Body of pancreas (tissue), 4 donors: ENCODE measurements at places on chromosomes 1 and 21.

- H3K36me3 ChIP-seq, result no peaks in the 10 kb centered on the region
- no peak overlapping the region for H3K4me3 ChIP-seq
- no peak overlapping the region for H3K27ac ChIP-seq
- H3K27me3 ChIP-seq, result no peaks in the 10 kb centered on the region
- H3K4me1 ChIP-seq, result no peaks in the 10 kb centered on the region
These were observed 14.5 kb downstream of the SCYL3 start for GRCh38 chr1:169879034-169879840.

GRCh38 chr1:200738327-200738948 is at the start of gene CAMSAP2:
TSS of gene CAMSAP2 (plus strand) at chr1:200738893. CDS start at chr1:200739828, 935 bp downstream.
- DNase-seq, result peak; percentile 86
- no peaks in the 10 kb centered on the region for H3K27me3 ChIP-seq
- H3K4me3 ChIP-seq, result peak within 1 kb of the TSS; percentile 81
- no peaks in the 10 kb centered on the region for H3K36me3 ChIP-seq

- DNase-seq, result peak; percentile 64
- H3K36me3 ChIP-seq, result peaks cover 15% of the 10 kb centered on the region
- peaks cover 25% of the 10 kb centered on the region for H3K4me1 ChIP-seq
- no peak overlapping the region for H3K4me3 ChIP-seq
- H3K27ac ChIP-seq, result peak overlapping the region; percentile 75
These were observed 24.7 kb downstream of the EPHX1 start for GRCh38 chr1:225834417-225835329.

DNA sequence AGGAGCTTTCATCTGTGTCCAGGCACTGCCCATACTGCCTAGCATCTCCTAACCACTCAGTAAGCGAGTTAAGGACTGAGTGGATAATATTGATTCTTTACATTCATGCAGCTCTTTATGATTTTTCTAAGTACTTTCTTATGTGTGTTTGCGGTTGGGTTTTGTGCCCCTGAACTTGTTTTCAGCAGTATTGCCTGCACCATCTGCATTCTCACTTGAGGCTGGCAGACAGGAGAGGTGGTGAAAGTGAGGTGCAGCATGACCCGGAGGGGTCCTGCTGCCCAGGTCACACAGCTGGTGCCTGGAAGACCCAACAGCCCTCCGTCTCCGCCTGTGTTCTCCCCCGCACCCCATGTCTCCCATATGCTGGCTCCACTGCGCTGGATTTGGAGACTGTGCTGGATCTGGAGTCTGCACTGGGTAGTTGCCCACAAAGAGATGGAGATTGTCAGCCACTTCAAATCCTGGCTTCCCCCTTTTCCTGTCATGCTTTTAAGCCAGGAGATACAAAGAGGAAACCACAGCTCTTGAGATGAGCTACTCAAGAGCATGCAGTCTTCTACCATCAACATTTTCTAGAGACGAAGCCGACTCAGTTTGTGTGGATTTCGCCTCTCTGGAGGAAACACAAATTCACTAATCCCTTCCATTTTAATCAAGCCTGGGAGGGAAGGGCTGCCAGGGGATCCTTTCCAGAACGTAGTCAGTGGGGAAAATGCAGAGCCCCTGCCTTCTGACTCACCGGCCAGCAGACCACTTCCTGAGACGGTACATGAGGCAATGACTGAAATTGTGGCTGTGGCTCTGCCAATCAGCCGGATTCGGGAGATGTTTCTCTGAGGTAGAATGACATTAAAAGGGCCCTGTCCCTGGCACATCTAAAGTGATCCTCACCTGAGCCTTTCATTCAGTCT is 71.7 kb upstream of the ANGPTL1 start:
- DNase-seq, result no peak
- peaks cover 24% of the 10 kb centered on the region for H3K4me1 ChIP-seq
- H3K27me3 ChIP-seq, result no peaks in the 10 kb centered on the region
- H3K4me3 ChIP-seq, result no peak overlapping the region
- H3K36me3 ChIP-seq, result no peaks in the 10 kb centered on the region

DNA sequence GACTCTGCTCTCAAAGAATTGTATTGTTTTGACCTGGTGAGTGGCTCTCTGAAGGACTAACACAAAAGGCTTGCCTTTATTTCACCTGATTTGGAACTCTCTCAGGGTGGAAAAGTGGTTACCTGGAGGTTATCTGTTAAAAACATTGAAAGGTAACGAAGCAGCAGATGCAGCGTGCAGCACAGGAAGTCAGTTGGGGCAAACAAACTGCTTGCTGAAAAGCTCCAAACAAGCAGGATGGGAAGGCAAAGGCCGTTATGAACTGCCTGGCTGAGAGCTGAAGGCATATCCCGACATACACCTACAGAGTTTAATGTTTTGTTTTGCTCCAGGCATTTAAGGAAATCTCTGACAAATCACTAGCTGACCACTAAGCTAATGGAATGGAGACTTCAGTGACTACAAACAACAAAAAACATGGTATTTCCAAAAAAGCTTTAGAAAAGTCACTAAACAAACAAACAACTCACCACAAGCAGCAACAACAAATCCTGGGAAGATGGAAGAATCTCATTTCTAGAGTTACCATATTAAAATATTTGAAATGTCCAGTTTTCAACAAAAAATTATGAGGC is 44.3 kb upstream of the BATF3 start:
- DNase-seq, result no peak
- H3K4me1 ChIP-seq, result no peaks in the 10 kb centered on the region
- H3K27me3 ChIP-seq, result no peaks in the 10 kb centered on the region
- no peak overlapping the region for H3K4me3 ChIP-seq

GRCh38 chr1:219465212-219466093 is 147.5 kb downstream of the ZC3H11B start:
- no peak overlapping the region for H3K27ac ChIP-seq
- no peak for DNase-seq
- no peaks in the 10 kb centered on the region for H3K4me1 ChIP-seq

DNA sequence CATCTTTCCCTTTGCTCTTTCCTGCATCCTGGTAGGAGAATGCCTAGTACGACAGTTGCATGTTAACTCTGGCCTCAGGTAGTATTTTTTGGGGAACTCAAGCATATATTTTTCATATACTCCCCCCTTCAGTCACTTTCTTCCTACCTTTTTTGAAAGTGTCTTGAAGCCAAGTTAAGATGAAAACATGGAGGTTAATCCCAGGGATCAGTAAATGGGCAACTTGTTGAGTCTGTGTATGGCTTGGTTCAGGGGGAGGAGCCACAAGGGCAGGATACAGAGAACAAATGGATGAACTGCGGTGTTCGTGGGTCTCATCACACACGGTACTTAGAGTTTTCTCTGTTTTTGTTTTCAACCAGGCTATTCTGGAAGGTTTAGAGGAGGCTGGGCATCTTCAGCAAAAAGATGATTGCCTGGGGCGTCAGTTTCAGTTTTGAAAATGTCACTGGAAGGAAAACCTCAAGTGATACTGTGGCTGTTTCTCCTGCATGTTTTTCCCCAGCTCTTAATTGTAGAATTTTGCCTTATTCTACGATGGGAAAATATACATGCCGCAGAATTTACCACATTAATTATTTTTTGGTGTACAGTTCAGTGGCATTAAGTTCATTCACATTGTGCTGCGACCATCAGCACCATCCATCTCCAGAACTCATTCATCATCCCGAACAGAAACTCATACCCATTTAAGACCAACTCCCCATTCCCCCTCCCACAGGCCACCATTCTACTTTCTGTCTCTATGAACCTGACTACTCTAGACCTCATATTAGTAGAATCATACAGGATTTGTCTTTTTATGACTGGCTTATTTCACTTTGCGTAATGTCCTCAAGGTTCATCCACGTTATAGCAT is 71.5 kb downstream of the MAP10 start:
- H3K4me1 ChIP-seq, result no peaks in the 10 kb centered on the region
- no peak overlapping the region for H3K4me3 ChIP-seq
- no peak for DNase-seq
- H3K27me3 ChIP-seq, result no peaks in the 10 kb centered on the region

- DNase-seq, result no peak
- no peaks in the 10 kb centered on the region for H3K27me3 ChIP-seq
- no peaks in the 10 kb centered on the region for H3K4me1 ChIP-seq
- no peak overlapping the region for H3K4me3 ChIP-seq
- H3K36me3 ChIP-seq, result no peaks in the 10 kb centered on the region
- H3K27ac ChIP-seq, result no peak overlapping the region
These were observed 79.4 kb downstream of the LBR start for GRCh38 chr1:225348400-225348799.

DNA sequence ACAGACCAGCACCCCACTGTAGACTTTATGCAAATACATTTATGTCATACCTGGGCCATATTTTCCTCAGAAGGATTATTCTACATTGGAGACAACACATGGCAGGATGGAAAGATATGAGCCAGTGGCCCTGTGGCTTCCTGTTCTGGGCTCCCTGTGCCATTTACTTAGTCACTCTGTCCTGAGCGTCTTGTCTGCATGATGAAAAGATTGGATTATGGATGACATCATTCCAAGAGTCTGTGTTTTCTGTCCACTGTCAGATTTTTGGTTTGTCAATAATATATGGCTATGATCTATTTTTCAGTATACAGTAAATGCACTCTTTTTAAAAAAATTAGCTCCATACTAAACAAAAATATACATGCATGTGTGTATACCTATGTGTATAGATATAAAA is 30.8 kb downstream of the IGSF5 start:
- no peak for DNase-seq
- H3K27me3 ChIP-seq, result no peaks in the 10 kb centered on the region
- no peak overlapping the region for H3K27ac ChIP-seq

GRCh38 chr1:10641976-10642375 is 154.5 kb downstream of the CASZ1 start:
- no peaks in the 10 kb centered on the region for H3K27me3 ChIP-seq
- no peak overlapping the region for H3K27ac ChIP-seq
- DNase-seq, result no peak
- no peaks in the 10 kb centered on the region for H3K36me3 ChIP-seq

- no peaks in the 10 kb centered on the region for H3K36me3 ChIP-seq
- no peak overlapping the region for H3K27ac ChIP-seq
- no peaks in the 10 kb centered on the region for H3K27me3 ChIP-seq
- no peaks in the 10 kb centered on the region for H3K4me1 ChIP-seq
These were observed 45.4 kb upstream of the MPZL1 start for GRCh38 chr1:167676205-167676915.

DNA sequence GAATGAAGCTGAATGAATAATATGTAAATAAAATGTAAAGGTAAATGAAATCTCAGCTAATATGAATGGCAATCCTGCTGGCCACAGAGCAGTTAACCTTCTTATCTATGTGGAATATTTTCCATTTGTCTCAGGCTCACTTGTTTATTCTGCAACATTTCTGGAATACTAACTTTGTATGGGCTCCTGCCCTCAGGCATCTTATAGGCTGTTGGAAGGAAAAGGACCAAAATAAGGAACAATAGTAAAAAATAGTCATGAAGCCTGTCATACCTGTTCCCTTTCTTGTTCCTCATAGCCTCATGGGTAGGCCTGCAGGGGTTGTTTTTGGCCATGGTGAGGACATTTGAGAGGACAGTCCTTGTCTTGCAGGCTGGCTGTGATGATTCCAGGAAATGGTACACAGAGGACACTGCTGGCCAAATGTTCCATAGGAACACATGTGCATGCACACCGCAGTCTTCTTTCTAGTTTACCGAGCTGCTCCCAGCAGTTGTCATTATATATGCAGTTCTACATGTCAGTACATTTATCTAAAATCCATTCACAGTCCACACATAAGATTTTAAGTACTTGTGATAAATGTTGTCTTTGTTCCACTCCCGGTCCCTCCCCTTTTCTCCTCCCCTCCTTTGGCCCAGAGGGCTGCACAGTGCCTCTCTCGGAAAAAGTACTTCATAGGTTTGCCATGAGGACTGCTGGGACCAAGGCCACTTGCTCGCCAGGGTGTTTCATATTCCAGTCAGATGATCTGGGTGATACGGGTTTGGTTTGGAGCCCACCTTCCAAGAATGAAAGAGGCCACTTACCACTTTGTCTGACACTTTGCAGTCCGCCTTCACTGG is 15.2 kb upstream of the KCNQ4 start:
- H3K36me3 ChIP-seq, result peaks cover 8% of the 10 kb centered on the region
- no peak overlapping the region for H3K27ac ChIP-seq
- no peaks in the 10 kb centered on the region for H3K4me1 ChIP-seq

GRCh38 chr1:155124503-155125463 is 2.9 kb upstream of the EFNA1 start:
- no peak overlapping the region for H3K4me3 ChIP-seq
- H3K27me3 ChIP-seq, result no peaks in the 10 kb centered on the region
- no peaks in the 10 kb centered on the region for H3K36me3 ChIP-seq
- H3K27ac ChIP-seq, result no peak overlapping the region

DNA sequence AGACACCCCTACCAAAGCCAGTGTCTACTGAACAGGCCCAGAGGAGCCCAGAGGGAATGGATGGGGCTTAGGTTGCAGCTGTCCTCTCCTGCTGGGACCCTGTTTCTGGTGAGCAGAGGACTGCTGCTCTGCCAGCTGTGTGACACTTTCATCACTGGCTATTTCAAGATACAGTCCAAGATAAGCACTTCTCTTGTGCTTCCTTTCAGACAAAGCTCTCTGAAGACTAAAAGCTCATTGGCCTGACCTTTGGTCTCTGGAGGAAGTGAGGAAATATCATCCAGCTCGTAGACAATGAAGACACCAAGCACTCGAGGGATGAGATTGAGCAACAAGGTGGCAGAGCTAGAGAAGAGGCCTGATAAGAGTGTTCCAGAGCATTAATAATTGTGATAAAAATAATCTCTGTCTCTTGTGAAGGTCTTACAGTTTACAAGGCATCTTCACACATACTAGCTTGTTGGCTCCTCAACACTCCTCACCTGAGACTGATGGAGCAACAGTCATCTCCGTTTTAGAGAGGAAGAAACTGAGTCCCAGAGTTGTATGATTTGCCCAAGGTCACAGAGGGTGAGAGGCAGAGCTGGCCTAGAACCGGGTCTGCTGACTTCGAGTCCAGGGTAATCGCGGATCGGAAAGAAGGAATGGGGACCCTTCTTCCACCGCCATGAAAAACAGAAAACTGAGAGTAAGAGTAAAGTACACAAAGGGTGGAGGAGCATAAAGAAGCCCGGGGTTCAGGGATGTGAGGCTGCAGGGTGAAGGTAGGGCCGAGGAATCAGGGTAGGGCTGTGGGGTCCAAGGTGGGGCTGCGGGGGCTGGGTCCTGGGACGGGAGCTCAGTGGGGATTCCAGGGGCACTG is 666 bp downstream of the PAFAH2 start:
- no peaks in the 10 kb centered on the region for H3K27me3 ChIP-seq
- DNase-seq, result peak; percentile 66
- H3K4me1 ChIP-seq, result peaks cover 13% of the 10 kb centered on the region
- peak overlapping the region; percentile 46 for H3K4me3 ChIP-seq
- no peaks in the 10 kb centered on the region for H3K36me3 ChIP-seq
- peak overlapping the region; percentile 73 for H3K27ac ChIP-seq

GRCh38 chr1:17089506-17089905 is 29.7 kb downstream of the PADI2 start:
- peaks cover 16% of the 10 kb centered on the region for H3K4me1 ChIP-seq
- DNase-seq, result no peak
- no peaks in the 10 kb centered on the region for H3K36me3 ChIP-seq
- no peaks in the 10 kb centered on the region for H3K27me3 ChIP-seq
- no peak overlapping the region for H3K4me3 ChIP-seq
- peak overlapping the region; percentile 79 for H3K27ac ChIP-seq

GRCh38 chr1:101520302-101520701 is 283.5 kb downstream of the S1PR1 start:
- no peak overlapping the region for H3K27ac ChIP-seq
- no peaks in the 10 kb centered on the region for H3K27me3 ChIP-seq
- no peak overlapping the region for H3K4me3 ChIP-seq
- H3K36me3 ChIP-seq, result no peaks in the 10 kb centered on the region
